T-helper 17 cell (primary cell): ENCODE measurements at places on chromosomes 1 and 21. TPM values are rescaled to one million over a fixed set of nuclear protein-coding genes. Genes with fewer than 3 reads are reported as not detected.

SHISAL2A gene
- 41.9 TPM for total RNA-seq

CFAP57 gene
- total RNA-seq = not detected

LCE1B gene
- total RNA-seq = not detected

RGS7 gene
- total RNA-seq = not detected

- DNase-seq = no peak
Observed at GRCh38 chr1:25747046-25747719, 52.8 kb upstream of the SELENON start.

- DNase-seq = no peak
Observed at GRCh38 chr21:27681038-27681437, 714.1 kb upstream of the ADAMTS5 start.

DNA sequence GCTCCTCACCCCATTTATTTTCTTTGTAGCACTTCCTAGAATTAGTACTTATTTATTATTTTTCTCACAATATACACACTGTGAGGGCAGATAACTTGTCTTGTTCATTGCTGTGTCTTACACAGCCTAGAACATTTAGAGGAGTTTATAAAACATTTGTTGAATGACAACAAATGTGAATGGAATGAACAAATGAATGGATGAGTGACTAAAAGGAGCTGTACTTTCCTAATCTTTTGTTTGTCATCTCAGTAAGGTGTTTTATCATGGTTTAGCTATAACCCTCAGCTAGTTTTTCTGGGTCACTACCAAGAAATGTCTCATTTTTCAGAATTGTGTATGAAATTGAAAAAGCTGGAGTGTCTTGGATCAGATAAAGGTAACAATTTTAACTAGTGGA is 239.3 kb upstream of the KCNK2 start:
- DNase-seq = no peak

GRCh38 chr1:77888781-77889642 is 588 bp downstream of the NEXN start:
- DNase-seq = no peak

GRCh38 chr1:247212627-247213617 is 41.1 kb upstream of the ZNF124 start:
- no peak for DNase-seq

DNA sequence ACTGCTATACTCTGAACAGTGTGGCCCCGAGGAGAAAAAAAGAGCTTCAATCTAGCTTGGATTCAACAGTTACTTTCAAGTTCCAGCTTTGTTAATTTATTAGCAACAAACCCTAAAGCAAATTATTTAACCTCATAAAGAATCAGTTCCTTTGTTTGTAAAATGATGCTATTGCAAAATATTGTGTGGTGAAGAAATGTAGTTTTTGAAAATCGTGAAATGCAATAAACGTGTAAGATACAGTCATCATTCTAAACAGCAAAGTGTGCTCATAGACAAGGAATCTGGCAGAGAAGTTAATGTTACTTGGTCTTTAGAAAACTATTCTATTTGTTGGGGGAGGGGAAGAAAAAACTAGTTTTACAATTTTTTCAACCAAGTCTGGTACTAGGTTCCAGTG is 297.6 kb upstream of the ADGRL4 start:
- no peak for DNase-seq

- no peak for DNase-seq
Observed at GRCh38 chr1:169809370-169810095, 14.8 kb upstream of the METTL18 start.

DNA sequence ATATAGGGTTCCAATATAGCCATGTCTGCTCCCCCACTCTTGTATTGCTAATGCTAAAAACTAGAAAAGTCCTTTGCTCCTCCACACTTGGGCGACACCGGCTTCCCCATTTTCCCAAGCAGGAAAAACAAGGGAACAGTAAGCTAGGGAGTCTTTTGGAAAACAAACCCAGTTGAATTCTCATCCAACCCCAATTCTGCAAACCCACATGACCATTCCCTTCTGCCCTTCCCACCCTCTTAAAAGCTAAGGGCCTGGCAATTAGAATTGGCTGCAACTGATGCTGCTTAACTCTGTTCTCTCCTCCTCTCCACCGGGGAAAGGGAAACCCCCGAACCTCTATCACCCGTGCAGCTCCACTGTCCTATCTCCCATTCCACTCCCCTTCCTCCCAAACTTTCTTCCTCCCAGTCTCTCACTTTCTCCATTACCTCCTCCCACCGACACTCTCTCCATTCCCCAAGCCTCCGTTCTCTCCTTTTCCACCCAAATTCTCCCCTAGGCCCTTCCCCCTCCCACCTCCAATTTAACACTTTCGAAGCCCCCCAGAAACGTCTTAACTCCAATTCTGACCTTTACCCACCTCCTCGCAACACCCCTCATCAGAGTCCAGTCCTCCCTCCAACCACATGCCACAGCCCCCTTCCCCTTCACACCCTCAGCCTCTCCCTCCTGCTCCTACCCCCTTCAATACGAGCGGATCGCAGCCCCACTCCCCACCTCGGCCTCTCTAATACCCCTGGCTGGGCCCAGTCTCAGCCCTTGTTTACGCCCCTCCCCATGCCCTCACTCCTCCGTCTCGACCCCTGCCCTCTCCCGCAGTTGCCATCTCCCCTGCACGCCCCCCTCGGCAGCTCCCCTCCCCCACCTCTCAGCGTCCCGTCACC is 701 bp downstream of the DEDD start:
- DNase-seq = no peak

DNA sequence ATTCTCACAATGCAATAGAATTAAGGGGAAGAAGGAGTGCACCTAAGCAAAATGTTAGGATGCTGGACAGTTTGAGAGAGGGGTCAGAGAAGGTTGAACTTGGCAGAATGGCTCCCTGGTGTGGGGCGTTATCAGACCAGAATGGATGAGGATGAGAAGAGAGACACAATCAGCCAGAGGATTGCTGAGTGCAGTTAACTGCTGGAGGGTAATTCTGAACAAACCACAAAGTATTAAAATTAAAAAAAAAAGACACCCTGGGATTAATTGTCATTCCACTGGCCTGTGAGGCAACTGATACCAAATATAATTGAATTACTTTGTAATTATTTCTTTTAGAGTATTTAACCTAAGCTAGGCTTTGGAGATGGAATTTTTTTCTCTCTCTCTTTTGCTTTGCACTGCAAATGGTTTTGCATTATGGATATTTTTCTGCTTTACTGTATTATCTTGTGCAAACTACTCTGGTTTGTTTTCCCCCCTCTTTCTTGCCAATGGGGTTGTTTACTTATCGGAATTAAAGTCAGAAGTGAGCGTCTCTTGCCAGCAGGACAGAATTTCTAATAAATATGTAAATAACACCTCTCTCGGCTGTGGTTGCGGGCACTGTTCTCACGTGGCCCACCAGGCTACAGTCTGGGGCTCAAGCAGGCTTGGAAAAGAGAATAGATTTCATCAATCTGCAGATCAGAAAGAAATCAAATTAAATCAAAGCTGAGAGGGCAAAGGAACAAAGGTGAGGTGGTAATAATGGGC is 572.9 kb upstream of the CAMK1G start:
- DNase-seq = no peak

DNA sequence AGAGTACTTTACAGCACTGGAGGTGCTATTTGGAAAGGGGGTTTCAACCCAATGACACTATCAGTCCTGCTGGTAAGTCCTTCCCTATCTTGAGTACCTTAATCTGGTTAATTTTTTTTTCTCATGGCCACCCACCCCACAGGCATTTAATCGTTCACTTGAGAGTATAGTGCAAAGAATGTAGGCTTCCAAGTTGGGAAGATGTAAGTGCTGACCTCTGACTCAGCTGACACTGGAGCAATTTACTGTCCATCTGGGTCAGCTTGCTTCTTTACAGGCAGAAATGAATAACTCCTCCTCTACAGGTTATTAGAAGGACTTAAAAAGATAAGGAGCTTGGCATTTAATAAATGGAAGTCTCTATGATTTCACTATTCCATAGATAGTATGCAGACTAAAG is 89.6 kb downstream of the AK5 start:
- no peak for DNase-seq

GRCh38 chr1:27179379-27179778 is 24.5 kb upstream of the SLC9A1 start:
- DNase-seq = no peak

DNA sequence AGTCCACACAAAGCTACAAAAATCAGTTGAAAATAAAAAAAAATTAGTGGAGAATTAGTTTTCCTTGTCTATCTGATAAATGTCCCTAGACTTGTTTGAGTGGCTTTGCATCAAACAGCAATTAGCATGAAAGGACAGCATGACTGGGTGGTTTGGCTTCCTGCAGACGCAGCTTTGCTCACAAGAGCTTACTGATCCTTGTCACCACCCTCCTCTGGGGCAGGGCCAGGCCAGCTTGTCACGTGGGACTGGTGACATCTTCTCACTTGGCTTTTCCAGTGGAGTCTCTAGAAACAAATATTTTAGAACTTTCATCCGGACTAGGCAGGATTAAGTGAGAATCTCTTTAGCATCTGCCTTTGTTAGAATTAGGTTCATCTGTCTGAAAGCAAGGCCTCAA is 76.0 kb upstream of the OLIG2 start:
- DNase-seq = no peak

- DNase-seq = no peak
Observed at GRCh38 chr1:16048573-16049189, 5.1 kb downstream of the CLCNKB start.

- DNase-seq = no peak
Observed at GRCh38 chr1:235015291-235015985, 113.2 kb downstream of the TOMM20 start.

DNA sequence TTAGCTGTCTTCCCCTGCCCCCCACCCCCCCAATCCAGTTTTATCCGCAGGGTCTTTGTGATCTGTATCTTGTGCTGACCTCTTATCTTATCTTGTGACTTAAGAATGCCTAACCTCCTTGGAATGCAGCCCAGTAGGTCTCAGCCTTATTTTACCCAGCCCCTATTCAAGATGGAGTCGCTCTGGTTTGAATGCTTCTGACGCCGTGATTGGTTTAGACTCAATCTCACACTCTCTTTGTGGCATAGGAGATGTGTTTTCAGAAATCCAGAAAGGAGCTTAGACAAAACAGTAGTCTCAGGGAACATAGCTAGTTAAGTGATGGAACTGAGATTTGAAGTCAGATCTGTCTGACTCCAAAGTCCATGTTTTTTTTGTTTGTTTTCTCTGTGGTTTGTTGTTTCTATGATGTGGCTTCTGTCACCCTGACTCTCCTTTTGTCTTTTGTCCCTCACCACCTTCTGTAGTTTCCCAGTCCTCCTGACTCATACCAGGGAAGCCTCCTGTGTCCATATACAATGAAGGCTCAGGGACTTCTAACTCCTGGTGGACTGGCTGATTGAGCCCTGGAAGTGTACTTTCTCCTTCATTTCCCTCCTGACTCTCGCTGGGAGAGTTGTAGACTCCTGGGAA is 18.1 kb upstream of the USP24 start:
- no peak for DNase-seq

- DNase-seq = no peak
Observed at GRCh38 chr1:24952413-24952841, 22.4 kb upstream of the RUNX3 start.

DNA sequence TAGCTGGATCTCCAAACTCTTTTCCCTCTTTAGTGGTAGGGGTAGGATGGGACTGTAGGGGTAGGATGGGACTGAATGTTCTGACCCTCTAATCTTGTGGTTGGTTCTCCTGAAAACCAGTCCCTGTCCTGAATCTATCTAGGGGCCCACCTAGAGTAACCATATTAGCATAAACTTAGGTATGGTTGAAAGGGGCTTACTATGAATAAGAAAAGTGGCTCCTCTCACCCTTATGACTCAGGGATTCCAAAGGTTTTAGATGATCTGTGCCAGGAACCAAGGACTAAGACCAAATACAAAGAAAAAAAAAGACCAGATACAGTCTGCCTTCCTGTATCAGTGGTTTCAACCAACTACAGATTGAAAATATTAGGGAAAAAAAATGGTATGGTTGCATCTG is 28.9 kb downstream of the RNF2 start:
- DNase-seq = no peak

DNA sequence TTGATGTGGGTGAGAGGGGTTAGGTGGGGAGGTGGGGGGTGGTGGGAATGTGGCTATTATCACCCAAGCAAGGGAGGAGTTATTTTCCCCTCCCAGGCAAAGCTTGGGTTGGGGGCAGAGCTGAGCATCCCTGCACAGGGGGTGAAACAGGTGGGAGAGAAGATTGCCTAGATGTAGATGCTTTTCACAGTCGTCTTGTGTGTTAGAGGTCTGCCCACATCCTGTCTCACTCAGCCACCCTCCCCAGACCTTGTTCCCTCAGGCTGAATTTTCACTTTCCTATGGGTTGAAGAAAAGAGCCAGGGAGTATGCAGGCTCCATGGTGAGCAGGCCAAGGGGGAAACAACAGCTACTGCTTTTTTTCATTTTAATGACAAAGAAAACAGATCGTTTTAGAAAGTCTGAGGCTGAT is 223.5 kb downstream of the KIF26B start:
- no peak for DNase-seq

GRCh38 chr21:23639721-23640120 is 1967.6 kb downstream of the MRPL39 start:
- DNase-seq = no peak

GRCh38 chr1:159700312-159700711 is 14.1 kb downstream of the CRP start:
- no peak for DNase-seq

DNA sequence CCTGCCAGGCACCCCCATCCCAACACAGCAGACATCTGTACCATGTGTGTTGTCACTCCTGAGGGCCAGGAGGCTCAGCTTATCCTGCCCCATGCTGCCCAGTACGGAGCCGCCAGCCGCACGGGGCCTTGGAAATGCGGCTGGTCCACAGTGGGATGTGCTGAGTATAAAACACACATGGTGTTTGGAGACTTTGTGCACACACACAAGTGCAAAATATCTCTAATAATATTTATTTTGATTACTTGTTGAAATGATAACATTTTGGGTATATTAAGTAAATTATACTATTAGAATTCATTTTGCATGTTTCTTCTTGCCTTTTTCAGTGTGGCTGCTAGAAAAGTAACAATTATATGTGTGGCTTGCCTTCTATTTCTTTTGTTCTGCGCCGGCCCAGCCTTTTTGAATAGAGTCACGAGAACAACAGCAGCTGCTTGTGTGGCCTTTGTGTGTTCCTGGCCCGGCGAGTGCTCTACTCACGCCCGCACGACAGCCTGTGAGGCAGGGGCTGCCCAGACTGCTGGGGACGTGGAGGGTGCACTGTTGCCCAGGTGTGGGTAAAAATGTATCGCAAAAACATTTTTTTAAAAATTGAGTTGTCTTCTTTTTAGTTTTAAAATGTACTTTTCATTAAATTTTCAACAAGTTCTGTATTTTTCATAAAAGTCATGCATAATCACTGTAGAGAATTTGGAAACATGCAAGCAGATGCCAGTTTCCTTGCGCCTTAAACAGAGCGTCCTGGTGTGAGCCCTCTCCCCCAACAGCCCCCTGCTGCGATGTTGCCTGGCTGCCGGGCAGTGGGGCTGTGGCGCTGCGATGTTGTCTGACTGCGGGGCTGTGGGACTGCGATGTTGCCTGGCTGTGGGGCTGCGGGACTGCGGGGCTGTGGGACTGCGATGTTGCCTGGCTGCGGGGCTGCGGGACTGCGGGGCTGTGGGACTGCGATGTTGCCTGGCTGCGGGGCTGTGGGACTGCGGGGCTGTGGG is 35.5 kb downstream of the COQ8A start:
- no peak for DNase-seq

- no peak for DNase-seq
Observed at GRCh38 chr1:165408518-165408917, 36.4 kb downstream of the RXRG start.
